Glutamatergic neuron (in vitro differentiated cells): ENCODE measurements at places on chromosomes 6 and 20.
A peak's percentile ranks its signal among the peaks of the same experiment; 100 is the strongest.

GRCh38 chr6:36848658-36849441 is 9.6 kb upstream of the CPNE5 start:
- DNase-seq: peak; percentile 79

DNA sequence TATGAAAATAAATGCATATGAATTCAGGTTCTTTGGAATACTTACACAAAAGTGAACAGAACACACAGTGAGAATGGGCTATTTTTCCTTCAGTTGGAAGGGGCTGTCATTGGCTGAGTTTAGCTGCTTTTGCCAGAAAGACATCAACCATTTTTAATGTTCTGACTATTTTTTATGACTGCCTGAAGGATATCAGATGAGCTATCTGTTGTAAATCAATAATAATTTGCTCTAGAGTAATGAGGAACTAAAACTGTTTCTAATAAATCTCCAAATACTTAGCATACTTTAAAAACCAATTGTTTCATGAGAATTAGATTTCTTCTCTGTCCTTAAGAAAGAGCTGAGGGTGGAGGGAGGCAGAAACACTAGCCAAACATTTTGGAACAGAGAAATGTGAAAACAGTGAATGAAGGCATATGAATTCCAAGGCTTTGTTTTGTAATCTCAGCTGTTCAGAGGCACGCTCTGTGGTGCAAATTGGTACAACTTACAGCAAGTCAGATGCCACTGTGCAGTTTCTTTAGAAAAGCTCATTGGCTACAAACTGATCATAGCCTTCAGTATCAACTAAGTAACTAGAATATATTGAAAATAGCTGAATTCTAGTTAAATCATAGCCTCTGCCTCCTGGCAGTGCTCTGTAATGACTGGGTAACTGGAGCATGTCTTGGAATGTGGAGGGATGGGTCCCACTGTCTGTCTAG is 228.9 kb upstream of the JAG1 start:
- DNase-seq: no peak

DNA sequence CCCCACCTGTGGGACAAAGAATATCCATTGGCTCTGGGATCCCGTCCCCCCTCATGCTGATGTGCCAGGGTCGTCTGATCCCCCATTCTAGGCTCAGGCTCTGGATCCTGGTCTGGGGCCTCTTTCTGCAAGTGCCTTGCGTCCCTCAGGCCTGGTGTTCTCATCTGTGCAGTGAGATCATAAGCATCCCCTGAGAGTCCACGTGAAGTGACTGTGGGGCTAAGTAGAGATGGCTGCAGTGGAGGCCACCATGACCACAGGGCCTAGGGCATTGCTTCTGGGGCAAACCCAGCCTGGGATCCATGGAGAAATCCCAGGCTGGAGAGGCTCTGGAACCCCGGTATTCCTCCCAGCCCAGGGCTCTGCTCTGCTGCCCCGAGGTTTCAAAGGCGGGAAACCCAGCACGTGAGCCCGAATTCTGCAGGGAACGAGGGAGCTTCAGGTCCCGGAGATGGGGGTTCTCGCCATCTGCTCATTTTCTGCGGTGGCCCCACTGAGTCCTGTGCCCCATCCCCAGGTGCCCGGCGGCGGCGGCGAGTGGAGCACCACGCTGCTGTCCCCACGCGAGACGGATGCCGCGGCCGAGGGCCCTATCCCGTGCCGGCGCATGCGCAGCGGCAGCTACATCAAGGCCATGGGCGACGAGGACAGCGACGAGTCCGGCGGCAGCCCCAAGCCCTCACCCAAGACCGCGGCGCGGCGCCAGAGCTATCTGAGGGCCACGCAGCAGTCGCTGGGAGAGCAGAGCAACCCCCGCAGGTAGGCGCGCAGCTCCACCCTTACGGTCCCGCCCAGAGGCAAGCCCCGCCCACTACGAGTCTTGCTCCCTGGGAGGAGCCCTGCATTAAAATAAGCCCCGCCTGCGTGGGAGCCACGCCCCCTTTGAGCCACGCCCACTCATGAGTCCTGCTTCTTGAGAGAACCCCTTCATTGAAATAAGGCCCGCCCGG is 105.5 kb upstream of the MYL9 start:
- DNase-seq: peak; percentile 72

DNA sequence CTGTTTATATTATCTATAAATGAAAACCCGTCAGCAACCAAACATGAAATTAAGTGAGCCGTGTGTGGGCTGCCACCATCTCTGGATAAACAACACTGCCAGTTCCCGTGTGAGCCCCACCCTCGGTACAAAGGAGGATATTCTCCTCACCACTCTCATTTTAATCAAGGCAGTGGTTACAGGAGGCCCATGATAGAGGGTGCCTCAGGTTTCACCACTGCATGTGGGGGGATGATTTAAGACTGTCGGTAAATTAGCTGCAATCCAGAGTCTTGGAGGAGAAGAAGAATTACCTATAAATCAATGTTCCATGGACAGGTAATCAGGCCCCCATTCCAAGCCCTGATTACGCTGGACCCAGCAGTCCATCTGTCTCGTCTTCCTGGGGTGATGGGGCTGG is 361.6 kb upstream of the SULF2 start:
- DNase-seq: no peak

DNA sequence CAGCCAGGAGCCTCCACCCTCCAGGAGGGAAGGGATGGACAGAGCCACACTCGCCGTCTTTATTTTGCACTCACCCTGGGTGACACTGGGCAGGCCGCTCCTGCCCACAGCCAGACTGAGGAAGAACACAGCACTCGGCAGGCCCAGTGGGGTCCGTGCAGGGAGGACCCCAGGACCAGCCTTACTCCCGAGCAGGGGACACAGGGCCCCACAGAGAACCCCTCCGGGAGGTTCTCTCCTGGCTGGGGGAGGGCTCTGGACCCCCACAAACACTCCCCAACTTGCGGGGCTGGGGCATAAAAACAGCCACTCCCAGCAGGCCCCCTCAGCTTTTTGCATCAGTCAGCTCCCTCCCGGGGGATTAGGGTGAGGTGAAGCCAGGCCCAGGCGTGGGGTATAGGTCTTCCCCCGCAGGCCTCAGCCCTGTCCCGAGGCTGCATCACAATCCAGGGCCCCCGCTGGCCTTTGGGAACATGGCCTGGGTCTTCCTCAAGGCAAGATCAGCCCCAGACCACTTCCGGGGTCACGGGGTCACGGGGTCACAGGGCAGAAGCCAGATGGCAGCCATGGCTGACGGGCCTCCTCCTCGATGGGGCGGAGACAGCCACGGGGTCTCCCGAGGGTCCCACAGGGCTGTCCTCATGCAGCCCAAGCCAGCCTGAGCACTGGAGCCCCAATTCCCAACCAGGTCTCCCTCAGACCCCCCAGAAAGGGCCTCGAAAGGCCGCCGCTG is 3.2 kb downstream of the TNFRSF6B start:
- peak; percentile 65 for DNase-seq

DNA sequence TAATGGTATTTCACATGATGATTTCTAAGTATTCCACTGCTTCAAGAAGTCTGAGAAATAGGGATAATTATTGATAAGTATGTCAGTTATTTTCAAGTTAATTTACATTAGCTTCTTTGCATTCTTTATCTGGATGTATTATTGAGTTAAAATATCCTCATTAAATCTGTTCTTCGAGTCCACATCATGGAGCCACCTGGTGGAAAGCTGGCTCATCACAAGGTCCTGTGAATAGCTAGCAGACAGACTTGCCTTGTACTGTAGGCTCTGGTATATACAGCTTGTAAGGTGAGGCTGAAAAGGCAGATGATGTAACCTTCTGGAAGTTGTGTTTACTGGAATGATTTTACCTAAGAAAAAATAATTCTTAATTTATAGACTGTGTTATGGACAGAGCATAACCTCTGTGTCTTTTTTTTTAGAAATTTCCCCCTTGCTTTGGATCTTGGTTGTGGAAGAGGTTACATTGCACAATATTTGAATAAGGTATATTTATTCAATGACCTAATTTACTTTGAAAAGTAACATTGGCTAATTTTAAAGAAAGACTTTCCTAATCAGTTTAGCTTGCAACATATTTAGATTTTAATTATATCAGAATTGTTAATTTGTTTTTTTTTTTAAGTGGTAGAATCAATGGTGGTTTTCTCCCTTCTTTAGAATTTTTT is 3.5 kb downstream of the NDUFAF5 start:
- DNase-seq: peak; percentile 68

- no peak for DNase-seq
Observed at GRCh38 chr6:100891079-100891478, 9.9 kb upstream of the ASCC3 start.

DNA sequence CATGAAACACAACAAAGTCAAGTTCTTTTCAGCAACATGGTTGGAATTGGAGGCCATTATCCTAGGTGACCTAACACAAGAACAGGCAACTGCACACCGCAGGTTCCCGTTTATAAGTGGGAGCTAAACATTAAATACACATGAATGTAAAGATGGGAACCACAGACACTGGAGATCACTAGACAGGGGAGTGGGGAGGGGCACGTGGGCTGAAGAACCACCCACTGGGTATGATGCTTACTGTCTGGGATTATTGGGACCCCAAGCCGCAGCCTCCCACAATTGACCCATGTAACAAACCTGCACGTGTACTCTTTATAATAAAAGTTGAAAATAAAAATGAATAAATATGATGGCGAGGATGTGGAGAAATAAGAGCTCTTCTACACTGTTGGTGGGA is 8.6 kb upstream of the RAET1G start:
- DNase-seq: no peak

DNA sequence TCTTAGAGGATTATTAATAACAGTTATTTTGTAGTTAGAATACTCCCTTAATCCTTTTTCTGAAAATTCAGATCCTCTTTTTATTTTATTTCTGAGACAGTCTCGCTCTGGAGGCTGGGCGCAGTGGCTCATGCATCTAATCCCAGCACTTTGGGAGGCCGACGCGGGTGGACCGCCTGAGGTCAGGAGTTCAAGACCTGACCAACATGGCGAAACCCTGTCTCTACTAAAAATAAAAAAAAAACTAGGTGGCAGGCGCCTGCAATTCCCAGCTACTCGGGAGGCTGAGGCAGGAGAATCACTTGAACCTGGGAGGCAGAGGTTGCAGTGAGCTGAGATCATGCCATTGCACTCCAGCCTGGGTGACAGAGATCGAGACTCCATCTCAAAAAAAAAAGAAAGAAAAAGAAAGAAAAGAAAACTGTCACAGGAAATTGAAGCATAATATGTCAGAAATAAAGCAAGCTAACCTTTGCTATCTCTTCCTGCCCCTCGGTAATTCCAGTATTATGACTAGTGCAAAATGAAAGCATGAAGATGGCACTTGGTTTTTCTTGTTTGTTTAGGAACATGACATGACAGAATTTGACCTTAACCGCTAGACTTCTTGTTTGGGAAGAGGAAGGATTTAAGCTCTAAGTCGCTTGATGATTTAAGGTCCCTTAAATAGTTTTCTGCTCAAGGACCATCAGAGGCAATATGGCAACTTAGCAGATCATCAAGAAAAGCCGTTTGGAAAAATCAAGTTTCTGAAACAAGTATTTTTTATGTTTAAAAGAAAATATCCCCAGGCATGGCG is 1.8 kb upstream of the RBM39 start:
- DNase-seq: no peak

DNA sequence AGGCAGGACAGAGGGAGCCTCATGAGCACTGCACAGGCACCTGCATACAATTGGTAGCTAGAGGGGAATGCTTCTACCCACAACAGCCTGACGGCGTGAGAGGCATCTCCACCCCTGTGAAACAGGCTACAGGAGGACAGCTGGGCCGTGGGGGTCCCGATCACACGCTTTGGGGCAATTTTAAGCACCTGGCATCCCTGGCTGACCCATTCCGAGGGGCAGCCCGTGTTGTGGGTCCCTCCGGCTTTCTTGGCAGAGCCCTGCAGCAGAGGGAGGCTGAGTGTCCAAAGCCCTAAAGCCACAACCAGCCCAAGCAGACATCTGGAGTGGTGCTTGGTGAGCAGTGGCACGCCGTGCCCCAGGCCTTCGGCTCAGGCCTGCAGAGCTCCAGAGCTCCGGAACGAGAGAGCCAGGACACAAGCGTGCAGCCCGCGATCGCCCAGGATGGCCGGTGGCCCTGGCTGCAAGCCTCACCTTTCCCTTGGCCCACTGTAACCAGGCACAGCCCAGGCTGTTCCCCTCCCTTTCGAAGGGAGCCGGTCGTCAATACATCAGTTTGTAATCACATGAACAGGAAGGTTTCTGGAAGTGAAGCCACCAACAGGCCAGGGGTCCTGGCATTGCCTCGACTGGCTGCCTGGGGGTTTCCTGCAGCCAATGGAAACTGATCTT is 81.4 kb downstream of the DLL1 start:
- DNase-seq: peak; percentile 9

- DNase-seq: no peak
Observed at GRCh38 chr6:11975353-11975977, 36.6 kb upstream of the HIVEP1 start.

- DNase-seq: no peak
Observed at GRCh38 chr20:1867495-1868260, 27.5 kb upstream of the SIRPA start.

- no peak for DNase-seq
Observed at GRCh38 chr6:62519574-62519973, 233.5 kb upstream of the KHDRBS2 start.

DNA sequence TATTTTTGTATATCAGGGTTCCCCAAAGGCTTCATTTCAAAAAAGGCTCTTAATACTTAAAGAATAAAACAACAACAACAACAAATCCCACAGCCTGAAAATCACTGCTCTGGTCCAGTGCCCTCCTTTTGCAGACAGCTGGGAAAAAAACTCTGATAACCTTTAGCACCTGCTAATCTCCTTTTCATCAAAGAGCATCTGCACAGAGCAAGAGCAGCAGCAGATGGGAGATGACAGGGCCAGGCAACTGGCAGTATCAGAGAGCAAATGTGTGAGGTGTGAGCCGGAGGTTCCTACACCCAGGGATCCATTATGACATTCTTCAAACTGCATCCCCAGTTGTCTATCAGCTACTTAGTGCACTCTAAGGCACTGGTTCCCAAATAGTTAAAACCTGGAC is 25.7 kb downstream of the TTI1 start:
- DNase-seq: peak; percentile 45

DNA sequence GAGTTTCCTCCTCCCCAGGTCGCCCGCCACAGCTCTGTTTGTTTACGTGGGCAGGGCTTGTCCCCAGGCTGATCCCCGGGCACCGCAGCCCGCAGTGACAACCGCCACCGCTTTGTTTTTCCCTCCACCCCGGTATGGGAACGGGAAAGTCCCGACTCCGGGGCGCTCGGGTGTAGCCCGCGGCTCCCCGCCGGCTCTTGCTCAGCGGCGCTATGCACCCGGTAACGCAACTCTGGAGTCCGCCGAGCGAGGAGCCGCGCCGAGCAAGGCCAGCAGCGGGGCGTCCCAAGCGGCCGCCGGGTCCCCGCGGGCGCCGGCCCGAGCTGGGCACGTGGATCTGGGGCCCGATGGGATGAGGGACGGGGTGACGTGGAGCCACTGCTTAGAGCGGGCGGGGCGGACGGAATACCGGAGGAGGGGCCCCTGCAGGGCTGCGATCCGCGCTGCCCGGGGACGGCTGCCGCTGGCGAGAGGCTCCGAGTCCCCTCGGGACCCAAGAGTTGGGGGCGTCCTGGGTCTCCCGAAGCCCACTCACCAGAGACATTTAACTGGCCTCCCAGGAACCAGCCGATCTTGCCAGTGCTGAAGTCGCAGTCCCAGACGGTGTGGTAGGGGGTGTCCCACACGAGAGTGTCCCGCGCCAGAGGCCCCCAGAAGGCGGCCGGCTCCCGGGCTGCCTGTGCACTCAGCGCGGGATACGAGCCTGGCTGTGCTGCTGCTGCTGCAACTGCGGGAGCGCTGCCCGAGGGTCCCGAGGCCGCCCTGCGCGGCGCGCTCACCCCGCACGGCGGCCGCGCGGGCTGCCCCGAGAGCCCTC is 497 bp downstream of the ACSS1 start:
- DNase-seq: peak; percentile 52
